ENCODE measurements at places on chromosomes 11 and 22.
A peak's percentile ranks its signal among the peaks of the same experiment; 100 is the strongest.

DNA sequence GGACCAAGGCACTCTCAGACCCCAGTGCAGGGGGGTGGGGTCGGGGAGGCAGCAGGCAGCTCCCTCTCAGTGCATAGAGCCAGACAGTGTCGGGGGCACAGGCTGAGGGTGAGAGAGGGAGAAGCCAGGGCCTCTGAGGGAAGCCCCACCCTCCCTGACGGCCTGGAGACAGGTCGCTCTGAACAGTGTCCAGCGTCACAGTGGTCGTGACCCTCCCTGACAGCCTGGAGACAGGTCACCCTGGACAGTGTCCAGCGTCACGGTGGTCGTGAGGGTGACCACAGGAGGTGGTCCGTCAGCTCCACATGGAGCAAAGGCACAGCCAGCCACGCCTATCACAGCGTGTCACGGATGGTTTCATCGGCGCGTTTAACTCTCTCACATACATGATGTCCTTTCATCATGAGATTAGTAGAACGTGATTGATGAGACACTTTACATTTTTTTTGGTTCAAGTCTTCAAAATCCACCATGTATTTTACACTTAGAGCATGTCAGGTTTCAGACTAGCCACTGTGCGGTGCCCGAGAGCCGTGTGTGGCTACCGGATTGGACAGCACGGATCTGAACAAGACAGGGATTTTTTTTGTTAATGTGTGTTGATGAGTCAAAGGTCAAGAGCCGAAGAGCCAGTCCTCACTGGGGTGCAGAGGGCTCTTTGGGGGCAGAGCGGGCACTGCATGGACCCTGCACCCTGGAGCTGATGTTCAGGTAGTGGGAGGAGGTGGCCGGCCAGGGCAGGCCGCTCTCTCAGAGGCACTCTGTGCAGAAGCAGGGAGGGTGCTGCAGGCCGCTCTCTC lies 23.9 kb upstream of the PANX2 start:
- DNase-seq = peak; percentile 39

- no peak for DNase-seq
Observed at GRCh38 chr11:12640926-12641849, 33.0 kb upstream of the TEAD1 start.

GRCh38 chr22:30190574-30190973 lies 56.0 kb downstream of the LIF start:
- DNase-seq = no peak

DNA sequence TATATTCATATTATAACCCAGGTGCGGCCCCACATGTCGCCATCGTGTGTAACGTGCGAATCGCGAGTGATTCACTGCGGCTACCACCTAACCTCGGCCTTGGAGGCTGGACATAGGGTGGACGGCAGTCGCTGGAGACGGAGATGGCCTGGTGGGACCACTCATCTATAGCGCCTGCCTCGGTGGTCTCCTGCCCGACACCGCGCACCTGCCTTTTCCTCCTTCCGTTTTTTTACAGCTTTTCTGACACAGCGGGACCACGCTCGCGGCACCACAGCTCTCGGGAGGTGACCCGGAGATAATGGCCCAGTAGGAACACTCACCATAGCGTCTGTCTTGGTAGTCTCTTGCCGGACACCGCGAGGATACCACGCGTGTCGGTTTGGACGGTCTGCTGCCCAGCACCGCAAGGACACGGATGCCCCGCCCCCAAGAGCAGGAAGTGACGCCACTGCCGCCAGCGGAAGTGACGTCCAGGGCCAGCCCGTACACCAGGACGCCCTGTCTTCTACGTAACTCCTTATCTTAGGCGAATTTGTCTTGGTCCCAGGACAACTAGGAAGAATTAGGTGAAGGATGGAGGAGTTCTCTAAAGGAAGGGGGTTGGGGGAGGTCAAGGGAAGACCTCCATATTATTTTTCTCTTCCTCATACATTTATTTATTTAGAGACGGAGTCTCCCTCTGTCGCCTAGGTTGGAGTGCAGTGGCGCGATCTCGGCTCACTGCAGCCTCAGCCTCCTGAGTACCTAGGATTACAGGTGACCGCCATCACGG lies 6.4 kb downstream of the SNU13 start:
- DNase-seq = peak; percentile 55

DNA sequence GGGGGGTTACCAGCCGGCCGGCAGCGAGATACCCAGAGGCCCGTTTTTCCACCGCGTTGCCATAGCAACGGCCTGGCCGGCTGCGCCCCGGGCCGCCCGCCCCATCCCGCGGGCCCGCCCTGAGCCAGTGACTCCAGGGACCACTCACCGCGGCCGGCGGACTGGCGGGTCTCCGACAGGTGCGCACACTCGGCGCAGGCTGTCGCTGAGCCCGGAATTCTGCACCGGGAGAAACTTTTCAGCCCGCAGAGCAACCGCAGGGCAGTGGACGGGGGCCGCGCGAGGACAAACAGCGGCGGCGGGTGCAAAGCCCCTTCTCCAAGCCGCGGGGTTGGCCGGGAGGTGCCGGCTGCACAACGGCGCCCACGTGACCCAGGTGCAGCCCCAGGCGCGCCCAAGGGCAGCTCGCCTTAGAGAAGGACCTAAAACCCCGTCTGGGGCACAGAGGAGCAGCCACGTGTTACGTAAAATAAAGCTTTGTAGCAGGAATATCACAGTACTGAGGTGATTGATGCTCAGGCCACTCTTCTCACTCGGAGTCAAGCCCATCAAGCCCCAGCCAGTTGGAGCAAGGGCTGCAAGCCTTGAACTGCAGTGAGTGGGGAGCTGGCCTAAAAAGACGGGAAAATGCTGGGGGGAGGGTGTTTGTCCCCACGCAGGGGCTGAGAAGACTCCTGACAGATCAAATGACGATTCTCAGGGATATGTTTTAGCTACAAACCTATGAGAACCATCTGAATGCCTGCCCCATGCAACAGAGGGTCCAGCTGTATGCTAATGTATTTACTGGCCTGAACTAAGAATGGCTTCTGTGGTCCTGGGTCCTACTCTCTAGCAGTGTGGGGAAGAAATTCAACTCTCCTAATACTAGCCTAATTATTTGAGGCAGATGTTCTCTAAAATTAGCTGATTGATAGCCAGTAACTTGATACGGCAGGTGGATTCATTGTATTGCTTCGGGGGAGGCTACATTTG lies at the start of gene STK33:
STK33 (minus strand) TSS at position 294 of the 975 bp plus-strand sequence. CDS start 119,323 bp downstream, outside the sequence.
- DNase-seq = no peak

- DNase-seq = no peak
Observed at GRCh38 chr22:17822087-17822486, 47.8 kb upstream of the BID start.

DNA sequence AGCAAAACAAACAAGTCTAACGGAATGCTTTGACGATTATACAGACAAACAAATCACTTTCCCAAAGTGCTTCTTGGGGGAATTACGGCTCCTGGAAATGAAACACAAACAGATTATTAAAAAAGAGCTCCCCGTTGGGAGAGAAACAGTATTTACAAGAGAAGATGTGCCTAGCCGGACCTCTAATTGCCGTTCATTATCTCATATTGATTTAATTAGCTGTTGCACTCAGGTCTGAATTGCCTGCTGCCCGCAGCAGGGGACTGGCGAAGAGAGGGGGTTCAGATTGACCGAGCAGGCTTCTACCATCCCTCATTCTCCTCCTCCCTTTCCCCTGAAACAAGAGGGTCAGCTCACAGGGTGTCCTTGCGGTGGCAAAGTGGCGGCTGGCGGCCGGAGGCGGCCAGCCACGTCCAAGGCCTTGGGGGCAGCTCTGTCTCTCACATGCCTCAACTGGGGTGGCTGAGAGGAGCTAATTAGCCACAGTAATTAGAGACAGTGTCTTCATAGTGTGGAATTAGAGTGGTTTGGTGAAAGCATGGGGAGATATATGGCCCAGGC lies 295.1 kb downstream of the MIAT start:
- no peak for DNase-seq

- DNase-seq = no peak
Observed at GRCh38 chr11:107973641-107974040, 35.1 kb upstream of the CUL5 start.

GRCh38 chr11:31449040-31449439 lies 60.4 kb downstream of the IMMP1L start:
- no peak for DNase-seq

DNA sequence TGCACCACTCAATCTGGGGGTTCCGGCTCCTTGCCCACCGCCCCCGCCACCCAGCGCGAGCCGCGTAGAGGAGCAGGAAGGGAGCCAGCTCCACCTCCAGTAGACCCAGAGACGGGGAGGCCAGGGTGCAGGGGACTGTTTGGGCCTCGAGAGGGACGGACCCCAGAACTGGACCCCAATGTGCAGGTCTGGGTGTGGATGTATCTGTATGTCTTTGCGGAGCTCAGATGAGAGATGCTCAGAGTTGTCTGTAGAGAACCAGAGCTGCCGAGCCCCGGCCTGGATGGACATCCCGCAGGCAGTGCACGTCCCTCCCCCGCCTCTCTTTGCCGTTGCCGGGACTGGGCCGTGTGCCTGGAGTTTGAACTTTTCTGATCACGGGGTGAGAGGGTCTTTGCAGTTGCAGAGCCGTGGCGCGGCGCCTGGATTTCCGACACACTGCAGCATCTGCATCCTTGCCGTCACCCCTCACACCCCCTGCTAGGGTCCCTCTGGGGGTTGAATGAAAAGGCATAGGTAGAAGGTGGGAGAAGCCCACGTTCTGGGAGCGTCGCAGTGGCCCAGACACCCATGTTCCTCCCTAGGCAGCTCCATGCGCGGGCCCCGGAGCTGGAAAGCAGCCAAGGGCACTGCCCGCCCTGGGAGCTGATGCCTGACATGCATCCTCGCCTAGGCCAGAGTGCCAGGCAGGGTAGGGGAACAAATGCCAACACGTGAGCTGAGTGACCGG lies 105.2 kb downstream of the KCNQ1 start:
- no peak for DNase-seq

DNA sequence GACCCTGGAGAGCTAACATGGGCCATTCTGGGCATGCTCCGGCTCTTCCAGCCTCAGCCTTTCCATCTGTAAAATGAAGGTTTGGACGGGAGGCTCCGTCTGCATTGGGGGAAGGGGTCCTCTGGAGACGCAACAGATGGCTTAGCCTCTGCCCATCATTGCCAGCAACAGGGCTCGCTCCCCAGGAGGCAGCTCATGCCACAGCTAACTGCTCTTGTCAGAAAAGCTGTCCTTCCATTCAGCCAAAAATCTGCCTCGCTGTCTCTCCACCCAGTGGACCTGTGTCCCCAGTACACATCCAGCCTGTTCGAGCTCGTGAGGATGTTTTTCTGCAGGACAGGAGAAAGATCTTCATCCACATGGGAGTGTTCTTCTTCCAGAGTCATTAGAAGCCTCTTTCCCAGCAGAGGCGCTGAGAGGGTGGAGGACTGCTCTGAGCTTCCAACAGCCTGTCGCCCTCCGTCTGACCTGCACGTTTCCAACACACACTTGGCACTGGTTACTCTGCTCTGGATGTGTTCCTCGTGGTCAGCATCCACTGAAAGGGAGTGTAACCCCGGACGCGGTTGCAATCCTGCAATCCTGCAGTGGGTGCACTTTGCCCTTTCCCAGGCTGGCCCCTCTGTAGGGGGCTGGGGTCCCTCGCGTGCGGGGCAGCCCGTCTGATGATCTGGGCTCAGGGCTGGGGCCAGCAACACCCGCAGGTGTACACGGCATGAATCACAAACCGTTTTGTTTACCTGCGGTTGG lies 1340.9 kb downstream of the TBC1D22A start:
- DNase-seq = no peak

- no peak for DNase-seq
Observed at GRCh38 chr11:23497040-23497439, 636.8 kb upstream of the CCDC179 start.

DNA sequence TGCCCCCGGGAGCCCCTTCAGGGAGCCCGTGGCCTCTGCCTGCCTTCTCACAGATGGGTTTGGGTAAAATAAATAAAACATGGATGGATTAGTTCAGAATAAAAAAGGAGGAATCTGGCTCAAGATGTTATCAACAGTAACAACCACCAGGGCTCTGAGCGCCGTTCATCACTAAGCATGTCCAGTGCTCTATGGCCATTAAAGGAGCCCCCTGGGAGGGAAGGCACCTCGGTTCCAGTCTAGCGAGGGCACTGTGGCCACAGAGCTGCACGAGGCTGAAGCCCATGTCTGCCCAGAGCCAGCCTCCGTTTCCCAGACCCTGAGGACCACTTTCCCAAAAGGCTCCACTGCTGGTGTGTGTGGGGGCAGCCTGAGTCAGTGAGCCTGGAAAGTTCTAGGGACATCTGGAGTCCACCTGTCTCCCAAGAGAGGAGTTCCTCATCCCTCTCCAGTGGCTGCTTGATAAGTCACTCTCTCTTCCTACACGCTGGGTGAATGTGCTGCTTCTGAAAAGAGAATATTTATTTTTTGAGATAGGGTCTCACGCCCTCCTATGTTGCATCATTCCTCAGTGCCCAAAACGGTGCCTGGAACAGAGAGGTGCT lies 614.6 kb downstream of the TBC1D22A start:
- no peak for DNase-seq

DNA sequence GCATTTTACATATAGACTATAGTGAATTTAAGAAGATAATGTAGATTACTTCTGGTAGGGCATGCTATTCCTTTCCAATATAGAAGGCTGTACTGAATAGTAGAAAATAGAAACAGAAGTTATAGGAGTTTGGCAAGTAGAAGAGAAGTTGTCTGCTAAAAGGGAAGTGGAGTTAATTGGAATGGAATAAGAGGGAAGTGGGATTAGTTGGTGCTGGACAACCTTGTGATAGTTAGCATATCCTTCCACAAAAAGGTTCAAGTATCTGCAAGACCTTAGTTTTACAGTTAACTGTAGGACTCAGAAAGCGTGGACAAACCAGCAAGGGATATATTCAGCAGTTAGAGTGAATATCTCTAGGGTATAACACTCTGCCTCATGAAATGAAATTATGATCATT lies 185.5 kb downstream of the SWAP70 start:
- DNase-seq = no peak

DNA sequence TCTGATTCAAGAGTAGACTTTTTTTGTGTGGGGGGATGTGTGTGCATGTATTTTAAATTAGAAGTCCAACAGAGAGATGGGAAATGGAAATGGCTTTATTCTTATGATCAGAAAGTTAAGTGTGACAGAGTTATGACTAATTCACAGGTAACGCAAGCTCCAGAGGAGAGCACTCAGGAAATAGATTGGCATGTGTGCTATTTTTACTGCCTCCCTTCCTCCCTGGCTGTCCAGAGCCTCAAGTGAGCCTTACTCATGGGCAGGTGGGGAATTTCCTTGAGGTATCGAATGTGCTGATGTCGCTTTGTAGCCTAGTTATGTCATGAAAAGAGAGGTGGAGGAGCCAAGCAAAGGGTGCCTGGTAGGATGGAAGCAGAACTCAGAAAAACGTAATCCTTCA lies 70.3 kb upstream of the BDNF start:
- no peak for DNase-seq

DNA sequence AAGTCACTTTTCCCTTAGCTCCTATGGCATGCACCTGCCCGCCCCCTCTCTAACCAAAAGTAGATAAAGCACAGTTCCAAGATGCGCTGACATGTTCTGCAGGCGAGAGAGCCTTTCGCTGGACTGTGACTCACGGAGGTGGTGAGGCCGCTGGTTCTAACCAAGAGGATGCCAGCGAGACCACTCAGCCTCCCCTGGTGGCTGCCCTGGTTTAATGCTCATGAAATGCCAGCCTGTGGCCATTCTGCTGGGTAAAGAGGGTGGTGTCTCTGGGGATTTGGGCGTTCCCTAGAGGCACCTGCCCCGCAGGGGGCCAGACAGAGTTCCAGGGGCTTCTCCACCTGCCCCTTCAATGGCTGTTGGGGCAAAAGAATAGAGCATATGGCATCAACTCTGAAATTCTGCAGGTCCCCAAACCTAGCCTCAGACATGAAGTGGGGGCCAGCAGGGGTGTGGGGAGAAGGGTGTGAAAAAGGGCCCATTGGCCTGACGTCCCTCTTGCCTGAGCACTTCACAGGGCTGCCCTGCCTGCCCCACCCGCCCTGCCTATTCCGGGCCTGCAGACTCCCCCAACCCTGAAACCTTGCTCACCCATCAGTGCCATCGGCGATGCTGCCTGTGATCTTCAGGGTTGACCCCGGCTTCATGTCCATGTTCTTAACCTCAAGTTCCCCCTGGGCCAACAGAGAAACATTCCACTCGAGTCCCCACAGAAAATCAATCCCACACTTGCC lies 8.5 kb downstream of the LGALS2 start:
- DNase-seq = no peak

All from smooth muscle cell of the brain vasculature (primary cell).